ENCODE measurements at places on chromosomes 7 and 10.

GRCh38 chr7:2008936-2009540 lies 223.7 kb downstream of the MAD1L1 start:
- DNase-seq = no peak

GRCh38 chr10:24153031-24153430 lies 55.9 kb upstream of the KIAA1217 start:
- no peak for DNase-seq

GRCh38 chr10:23258516-23258915 lies 66.4 kb downstream of the PTF1A start:
- DNase-seq = no peak

DNA sequence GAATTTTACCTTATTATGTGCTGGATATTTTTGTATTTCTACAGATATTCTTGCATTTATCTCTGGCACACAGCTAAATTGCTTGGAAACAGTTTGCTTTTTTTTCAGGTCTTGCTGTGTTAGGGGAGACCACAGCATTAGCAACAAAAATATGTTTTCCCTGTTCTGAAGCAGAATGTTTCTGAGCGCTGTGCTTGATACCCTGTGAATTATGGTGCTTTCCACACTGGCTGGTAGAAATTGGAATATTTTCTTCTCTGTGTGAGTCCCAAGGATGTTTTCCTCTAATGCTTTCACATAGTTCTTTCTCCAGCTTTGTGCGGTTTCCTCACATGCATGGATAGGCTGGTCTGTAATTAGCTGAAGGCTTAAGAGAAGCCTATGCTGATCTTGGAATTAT lies 651.6 kb upstream of the IGFBP3 start:
- DNase-seq = no peak
